ENCODE measurements at places on chromosomes 4 and X. TPM values are rescaled to one million over a fixed set of nuclear protein-coding genes. Genes with fewer than 3 reads are reported as not detected.

- no peak for DNase-seq
These were observed 34.5 kb upstream of the TRIM2 start for GRCh38 chr4:153169776-153170175.

DNA sequence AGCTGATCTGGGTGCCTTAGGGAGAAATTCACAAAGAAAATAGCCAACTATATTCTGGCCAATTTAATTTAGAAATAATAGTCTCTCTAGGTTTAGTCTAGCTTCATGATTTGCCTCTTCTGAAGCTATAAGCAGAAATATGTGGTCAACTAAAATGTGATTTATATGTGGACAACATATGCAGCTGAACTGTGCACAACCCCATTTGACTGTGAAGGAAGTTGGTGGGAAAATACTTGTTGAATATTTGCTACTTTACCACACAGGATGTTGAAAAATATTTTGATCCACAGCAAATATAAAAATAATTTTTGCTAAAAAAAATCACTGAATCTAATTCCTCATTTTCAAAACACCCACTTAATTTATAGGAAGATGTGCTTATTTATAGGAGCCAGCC, 15.7 kb upstream of the RNF128 start:
- no peak for DNase-seq

- no peak for DNase-seq
These were observed 79.9 kb downstream of the CPZ start for GRCh38 chr4:8672486-8672885.

- DNase-seq = no peak
These were observed 288.8 kb downstream of the HS3ST1 start for GRCh38 chr4:11139871-11140270.

The CACNA1F gene
- total RNA-seq = 0.70 TPM

The AFP gene
- total RNA-seq = not detected

The UGT2B28 gene
- total RNA-seq = not detected
